ENCODE measurements at places on chromosomes 6 and 20. TPM values are rescaled to one million over a fixed set of nuclear protein-coding genes. Genes with fewer than 3 reads are reported as not detected.

DNA sequence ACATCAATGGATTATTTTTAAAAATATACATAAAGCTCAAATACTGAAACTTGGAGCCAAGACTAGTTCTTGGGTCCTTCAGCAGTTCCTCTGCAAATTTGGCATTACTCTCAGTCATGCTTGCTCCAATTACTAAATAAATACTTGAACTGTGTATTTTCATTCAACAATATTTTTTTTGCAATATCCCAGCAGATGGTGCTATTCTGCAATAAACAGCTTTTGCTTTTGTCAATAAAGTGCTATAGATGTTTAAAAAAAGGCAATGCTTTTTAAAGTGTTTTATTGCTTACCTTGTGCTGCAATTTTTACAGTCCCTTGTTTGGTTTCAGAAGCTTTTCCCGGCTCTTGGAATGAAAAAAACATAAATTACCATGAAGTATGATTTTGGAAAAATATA lies 243.4 kb downstream of the TRDN start:
- DNase-seq: no peak

- peak; percentile 86 for DNase-seq
Observed at GRCh38 chr20:44495257-44495656, 19.6 kb downstream of the TTPAL start.

GRCh38 chr6:42179945-42180313 lies 6.8 kb downstream of the GUCA1A start:
- no peak for DNase-seq

ADRM1 gene
- total RNA-seq: 176 TPM

SMOC2 gene
- total RNA-seq: 0.32 TPM

GRCh38 chr20:49874696-49875095 lies 40.6 kb downstream of the SPATA2 start:
- no peak for DNase-seq

GRCh38 chr6:34546551-34547321 lies 9.4 kb downstream of the SPDEF start:
- DNase-seq: no peak

- DNase-seq: peak; percentile 88
Observed at GRCh38 chr6:148885925-148886845, 139.4 kb downstream of the UST start.

DNA sequence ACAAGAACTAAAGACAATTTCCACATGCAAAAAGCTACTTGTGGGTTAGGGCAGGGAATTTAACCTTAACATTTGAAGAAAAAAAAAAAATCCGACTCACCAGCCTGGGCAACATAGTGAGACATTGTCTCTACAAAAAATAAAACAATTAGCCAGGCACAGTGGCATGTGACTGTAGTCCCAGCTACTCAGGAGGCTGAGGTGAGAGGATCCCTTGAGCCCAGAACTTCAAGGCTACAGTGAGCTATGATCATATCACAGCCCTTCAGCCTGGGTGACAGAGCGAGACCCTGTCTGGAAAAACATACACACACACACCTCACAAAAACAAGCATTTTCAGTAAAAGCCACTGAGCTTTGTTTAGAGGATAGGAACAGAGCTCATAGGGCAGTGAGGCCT lies 56.2 kb downstream of the ARHGAP18 start:
- DNase-seq: no peak

- no peak for DNase-seq
Observed at GRCh38 chr20:25229486-25230165, 18.3 kb upstream of the PYGB start.

DNA sequence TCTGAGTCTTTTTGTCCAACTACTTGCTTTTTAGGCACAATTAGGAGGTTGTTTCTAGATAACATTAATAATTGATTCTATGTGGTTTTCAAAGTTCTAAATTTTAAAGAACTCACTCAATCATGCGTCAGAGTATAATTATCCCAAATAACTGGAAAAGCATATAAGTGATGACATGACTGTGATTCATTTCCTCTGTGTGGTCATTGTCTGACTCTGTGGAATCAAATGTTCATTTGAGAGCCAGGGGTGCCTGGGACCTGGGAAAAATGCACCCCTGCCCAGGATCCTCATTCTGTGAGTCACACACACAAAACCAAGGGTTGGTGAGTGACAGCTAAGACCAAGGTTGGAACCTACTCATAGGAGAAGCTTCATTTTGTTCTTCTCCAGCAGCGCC lies 127.1 kb upstream of the MLIP start:
- peak; percentile 97 for DNase-seq

GRCh38 chr6:49692534-49692933 lies 20.8 kb downstream of the CRISP2 start:
- DNase-seq: no peak

GRCh38 chr6:168035098-168035660 lies 37.7 kb downstream of the KIF25 start:
- no peak for DNase-seq
